ENCODE measurements at places on chromosomes 6 and 20.

DNA sequence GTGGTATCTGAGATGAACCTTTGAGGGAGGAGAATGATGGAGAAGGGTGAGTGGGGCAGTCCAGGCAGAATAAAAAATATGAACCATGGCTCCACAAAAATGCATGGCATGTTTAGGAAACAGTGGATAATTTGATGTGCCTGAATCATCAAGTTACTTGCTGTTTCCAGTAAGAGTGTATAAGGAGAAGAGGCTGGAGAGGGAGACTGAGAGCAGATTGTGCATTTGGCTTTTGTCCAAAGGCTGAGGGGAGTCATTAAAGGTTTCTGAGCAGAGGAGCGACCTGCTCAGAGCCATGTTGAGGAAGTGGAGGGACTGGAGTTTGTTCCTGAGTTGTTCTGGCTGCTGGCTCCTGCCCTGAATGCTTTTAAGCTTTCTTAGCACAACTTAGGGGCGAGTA lies 6.1 kb downstream of the MMP24 start:
- no peak for DNase-seq

GRCh38 chr6:142301651-142302391 lies at the start of gene ADGRG6:
Gene ADGRG6 (plus strand): TSS chr6:142302007. CDS start chr6:142302330, 323 bp downstream.
- peak; percentile 77 for DNase-seq

DNA sequence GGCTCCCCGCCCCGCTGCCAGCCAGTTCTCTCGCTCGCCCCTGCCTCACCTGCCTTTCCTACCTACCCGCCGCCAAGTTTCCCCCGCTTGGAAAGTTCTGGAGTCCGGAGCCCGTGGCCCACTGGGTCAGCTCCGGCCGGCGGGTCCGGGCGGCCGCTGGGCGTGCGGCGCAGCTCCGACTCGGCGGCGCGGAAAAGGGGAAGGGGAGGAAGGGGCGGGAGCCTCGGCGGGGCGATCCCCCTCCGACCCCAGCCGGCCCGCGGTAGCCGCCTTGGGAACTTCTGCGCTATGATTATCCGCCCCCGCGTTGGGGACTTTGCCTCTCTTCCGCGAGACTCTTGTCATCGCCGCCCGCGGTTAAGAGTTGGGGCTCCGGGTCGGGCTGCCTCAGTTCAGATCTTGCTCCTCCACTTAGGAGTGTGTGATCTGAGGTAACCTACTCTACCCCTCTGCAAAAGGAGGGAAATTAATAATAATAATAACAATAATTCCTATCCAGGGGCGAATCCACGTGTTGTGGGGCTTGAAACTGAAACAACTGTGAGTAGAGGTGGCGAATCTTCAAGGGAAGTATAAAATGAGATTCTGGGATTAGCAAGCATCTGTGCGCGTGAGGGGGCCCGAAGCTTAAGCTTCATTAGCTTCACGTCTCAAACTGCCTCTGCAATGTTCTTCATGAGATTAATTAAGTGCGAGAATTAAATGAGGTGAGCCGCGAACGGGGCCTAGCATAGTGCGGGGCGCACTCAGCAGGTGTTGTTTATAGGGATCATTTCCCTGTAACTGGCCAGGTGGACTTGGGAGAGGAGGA lies 30.8 kb downstream of the SF3B5 start:
- peak; percentile 77 for DNase-seq

DNA sequence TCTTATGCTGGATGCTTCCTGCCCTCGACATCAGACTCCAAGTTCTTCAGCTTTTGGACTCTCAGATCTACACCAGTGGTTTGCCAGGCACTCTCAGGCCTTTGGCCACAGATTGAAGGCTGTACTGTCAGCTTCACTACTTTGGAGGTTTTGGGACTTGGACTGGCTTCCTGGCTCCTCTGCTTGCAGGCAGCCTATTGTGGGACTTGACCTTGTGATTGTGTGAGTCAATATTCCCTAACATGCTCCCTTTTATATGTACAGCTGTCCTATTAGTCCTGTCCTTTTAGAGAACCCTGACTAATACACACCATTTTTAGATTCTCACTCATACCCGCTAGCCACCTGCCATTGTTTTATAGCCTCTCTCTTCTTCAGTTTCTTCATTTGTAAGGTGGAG lies 382.1 kb upstream of the TSHZ2 start:
- no peak for DNase-seq

GRCh38 chr20:64042054-64042781 lies 6.2 kb downstream of the C20orf204 start:
- peak; percentile 60 for DNase-seq

DNA sequence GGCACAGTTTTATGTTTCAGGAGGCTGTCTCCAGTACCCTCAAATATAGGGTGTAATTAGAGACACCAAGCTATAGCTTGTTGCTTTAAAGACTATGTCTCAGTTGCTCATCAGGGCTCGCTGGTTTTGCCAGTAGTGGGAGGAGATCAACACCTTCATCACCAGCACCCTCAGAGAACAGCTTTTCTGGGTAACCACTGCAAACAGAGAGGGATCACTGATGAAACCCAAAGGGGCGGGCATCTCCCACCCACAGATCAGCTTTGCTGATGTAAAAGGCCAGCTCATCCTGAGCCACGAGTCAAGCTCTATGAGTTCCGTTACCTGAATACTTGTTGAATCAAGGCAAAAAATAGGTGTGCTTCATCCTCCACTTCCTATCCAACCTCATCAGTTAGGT lies 187.7 kb downstream of the AIG1 start:
- no peak for DNase-seq

GRCh38 chr6:105272786-105273185 lies 93.0 kb upstream of the POPDC3 start:
- peak; percentile 12 for DNase-seq

DNA sequence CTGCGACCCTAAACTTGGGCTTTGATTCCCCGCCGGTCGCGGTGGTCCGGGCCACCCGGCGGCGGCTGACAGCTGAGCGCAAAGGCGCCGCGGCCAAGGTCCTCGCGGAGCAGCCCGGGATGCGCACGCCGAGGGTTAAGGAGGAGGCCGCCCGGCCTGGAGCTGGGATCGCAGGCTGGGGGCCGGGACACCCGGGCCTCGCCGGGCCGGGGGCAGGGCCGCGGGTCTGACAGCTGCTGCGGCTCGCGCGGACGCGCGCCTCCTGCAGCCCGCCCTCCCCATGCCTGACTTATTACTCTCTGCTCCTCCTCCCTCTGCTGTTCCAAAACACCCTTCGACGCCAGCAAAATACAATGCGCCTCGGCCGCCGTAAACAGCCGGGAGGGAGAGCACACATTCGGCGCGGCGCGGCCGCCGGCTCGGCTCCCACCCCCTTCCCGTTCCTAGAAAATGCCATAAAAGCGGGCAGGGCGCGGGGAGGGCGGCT lies 746 bp downstream of the BACH2 start:
- DNase-seq = peak; percentile 79

GRCh38 chr6:106730718-106731117 lies 101.3 kb downstream of the QRSL1 start:
- no peak for DNase-seq

GRCh38 chr6:143335865-143336264 lies 114.6 kb downstream of the ADAT2 start:
- no peak for DNase-seq

GRCh38 chr6:2616811-2617210 lies 133.9 kb downstream of the MYLK4 start:
- no peak for DNase-seq
